Renal pelvis (tissue), 12 donors: ENCODE measurements at places on chromosomes 3 and 15.

GRCh38 chr3:56251343-56251945, 216.8 kb downstream of the ERC2 start:
- DNase-seq, result peak; percentile 65

- DNase-seq, result peak; percentile 42
Measured at GRCh38 chr3:354432-354831, 157.9 kb downstream of the CHL1 start.

- no peak for DNase-seq
Measured at GRCh38 chr3:112894258-112894657, 47.6 kb upstream of the CD200R1L start.

- no peak for DNase-seq
Measured at GRCh38 chr3:196643201-196643749, 3.8 kb downstream of the NRROS start.
